ENCODE measurements at places on chromosomes 5 and 9. TPM values are rescaled to one million over a fixed set of nuclear protein-coding genes. Genes with fewer than 3 reads are reported as not detected.

- no peak for DNase-seq
These were observed 12.6 kb upstream of the IL12B start for GRCh38 chr5:159342840-159343239.

- DNase-seq: no peak
These were observed 1.4 kb downstream of the TUBB4B start for GRCh38 chr9:137242269-137243203.

DNA sequence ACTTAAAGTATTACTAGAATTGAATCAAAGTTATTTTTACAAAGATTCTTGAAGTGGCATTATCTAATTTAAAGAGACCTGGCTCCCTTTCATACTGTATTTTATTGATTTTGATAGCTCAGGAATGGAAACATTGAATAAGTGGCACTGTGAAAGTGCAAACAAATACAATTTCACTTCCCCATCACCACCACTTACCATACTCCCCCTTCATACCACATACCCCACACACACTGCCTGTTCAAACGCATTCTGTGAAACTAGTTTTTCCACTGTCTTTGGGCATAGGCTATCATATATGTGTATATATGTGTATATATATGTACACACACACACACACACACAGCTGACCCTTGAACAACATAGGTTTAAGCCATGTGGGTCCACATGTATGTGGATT, 62.1 kb upstream of the ATG10 start:
- no peak for DNase-seq

DNA sequence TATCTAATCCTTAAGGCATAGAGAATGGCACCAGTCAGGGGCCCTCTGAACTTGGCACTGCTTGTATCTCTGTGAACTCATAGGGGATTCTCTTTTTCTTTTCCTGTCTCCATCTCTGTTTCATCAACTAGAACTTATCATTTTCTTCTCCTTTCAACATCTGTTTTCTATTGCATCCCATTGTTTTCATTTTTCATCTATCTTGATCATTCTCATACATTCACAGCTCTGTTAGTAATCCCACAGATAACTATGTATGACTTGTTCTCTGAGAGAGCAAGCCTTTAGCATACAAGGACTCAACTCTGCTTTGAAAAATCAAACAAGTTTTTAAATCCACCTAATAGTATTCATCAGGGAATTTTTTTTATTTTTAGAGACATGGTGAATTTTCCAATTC, 264.3 kb downstream of the ARRDC3 start:
- no peak for DNase-seq

GRCh38 chr9:114392749-114393112, 4.9 kb upstream of the AKNA start:
- no peak for DNase-seq

GRCh38 chr5:1724822-1725602, 74.6 kb downstream of the MRPL36 start:
- DNase-seq: no peak

- DNase-seq: no peak
These were observed 163.3 kb upstream of the RAD23B start for GRCh38 chr9:107119735-107120134.

DNA sequence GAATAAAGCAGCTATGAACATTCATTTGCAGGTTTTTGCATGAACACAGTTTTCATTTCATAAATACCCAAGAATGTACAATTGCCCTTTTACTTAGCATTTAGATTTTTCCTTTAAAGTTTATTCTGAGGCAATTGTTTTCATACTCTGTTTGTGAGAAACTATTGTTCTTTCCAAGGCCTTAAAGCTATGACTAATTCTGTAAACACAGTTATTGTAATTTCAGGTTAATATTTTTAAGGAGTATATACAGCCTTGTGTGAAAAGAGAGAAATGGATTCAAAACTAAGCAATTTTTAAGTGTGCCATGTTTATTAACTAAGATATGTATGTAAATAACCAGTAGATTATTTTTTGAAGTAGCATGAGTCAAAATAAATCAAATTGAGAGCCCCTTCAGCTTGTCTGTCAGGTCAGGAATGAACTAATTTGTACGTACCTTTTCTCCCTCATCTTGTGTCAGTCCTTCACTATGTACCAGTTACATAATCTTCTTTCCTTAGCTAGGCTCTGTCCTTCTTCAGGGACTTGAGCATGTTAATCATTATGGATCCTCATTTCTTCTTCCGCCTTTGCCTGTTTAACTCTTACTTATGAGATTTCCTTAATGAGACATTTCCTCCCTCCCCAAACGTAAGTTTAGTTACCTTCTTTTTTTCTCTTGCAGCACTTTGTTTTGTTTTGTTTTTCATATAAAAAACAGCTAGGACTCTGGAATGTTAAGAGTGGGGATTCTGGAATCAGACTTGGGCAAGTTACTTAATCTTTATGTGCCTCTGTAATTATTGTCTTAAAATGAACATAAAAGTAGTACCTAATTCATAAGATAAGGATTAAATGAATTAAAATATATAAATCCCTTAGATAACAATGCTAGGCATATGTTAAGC, 63.6 kb downstream of the NIPBL start:
- DNase-seq: no peak

- DNase-seq: no peak
These were observed 514.8 kb downstream of the RAB3C start for GRCh38 chr5:59097712-59098111.

DNA sequence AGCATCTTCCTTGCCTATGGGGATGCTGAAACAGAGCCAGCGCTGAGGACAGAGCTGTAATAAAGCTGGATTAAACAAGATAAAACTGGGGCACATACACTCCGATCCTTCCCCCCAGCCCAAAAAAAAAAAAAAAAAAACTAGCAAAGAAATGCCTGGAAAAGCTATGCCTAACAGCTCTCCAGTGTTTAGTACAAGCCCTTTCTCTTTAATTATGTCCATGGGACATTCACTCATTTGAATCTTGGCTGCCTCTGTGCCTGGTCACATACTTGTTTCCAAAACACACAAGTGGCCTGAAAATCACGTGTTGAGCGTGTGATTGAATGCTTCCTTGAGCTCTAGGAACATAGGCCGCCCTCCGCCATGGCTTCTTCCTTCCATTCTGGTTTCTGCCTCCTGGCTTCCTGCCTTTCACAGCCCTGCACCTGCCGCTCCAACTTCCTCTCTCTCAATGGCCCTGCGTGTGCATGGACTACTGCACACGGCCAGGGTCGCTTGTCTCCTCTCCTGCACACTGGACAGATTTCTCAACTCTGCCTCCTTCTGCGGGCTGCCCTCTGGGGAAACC, 111.0 kb upstream of the RETREG1 start:
- DNase-seq: no peak

- no peak for DNase-seq
These were observed 8.2 kb downstream of the ACSL6 start for GRCh38 chr5:132003170-132003744.

- DNase-seq: no peak
These were observed 1787.9 kb upstream of the WWC1 start for GRCh38 chr5:166503506-166503905.

GRCh38 chr5:1392261-1392660, 47.4 kb upstream of the CLPTM1L start:
- no peak for DNase-seq

GRCh38 chr5:154005648-154006047, 33.1 kb downstream of the FAM114A2 start:
- DNase-seq: no peak

- no peak for DNase-seq
These were observed 1875.9 kb upstream of the CDH9 start for GRCh38 chr5:28914297-28914696.

- no peak for DNase-seq
These were observed 17.0 kb upstream of the MOCS2 start for GRCh38 chr5:53126521-53126920.

GRCh38 chr5:149935431-149935901, 9.1 kb downstream of the PDE6A start:
- no peak for DNase-seq

GRCh38 chr5:8750100-8750499, 795.8 kb downstream of the SEMA5A start:
- no peak for DNase-seq

DNA sequence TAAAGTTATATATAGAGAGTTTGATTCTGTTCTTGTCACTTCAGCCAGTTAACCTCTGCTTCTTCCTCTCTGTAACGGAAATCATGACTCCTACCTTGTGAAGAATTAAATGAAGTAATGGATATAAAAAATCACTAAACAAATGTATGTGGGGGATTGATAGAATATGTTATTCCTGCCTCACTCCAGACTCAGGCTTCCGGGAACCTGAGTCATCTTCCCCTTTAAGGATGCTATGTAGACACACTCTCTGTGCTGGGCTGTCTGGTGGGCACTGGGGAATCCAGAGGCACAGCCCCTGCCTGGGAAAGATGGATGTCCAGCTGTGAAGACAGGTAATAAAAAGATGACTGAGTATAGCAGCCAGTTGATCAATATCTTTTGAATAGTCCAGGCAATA, 77.4 kb downstream of the ZNF618 start:
- no peak for DNase-seq

- no peak for DNase-seq
These were observed 345.0 kb downstream of the NNT start for GRCh38 chr5:43947935-43948334.

DNA sequence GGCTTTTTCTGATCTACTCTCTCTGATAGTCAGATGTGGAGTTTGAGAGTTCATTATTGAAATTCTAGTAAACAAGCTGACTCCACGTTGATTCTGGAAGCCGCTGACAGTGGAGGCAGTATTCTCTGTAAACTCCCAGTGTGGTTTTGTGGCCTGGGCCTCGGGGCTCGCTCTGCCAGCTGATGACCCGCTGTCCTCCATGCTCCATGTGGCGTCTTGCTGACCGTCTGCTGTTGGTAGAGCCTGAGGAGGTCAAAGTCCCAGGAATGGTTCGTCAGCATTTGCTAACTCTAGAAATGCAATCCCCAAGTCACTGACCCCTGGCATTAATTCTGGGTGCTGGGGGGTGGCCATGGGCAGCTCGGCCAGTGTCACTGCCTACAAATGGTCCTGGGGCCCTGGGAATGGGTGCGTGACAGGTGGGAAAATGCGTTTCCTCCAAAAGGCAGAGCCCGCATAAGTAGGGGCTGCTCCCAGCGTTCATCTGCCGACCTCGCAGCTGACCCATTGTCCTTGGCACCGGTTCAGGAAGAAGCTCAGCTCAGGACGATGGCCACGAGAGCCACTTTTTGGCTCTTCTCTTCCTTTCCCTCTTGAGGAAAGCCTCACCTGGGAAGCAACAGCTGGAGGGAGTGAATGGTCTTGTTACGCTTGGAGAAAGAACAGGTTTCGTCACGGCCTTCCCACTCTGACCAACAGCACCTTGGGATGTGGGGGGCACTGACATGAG, 55.1 kb downstream of the MRPL36 start:
- DNase-seq: no peak

GRCh38 chr9:121259935-121260334, 8.0 kb upstream of the GSN start:
- no peak for DNase-seq

DNA sequence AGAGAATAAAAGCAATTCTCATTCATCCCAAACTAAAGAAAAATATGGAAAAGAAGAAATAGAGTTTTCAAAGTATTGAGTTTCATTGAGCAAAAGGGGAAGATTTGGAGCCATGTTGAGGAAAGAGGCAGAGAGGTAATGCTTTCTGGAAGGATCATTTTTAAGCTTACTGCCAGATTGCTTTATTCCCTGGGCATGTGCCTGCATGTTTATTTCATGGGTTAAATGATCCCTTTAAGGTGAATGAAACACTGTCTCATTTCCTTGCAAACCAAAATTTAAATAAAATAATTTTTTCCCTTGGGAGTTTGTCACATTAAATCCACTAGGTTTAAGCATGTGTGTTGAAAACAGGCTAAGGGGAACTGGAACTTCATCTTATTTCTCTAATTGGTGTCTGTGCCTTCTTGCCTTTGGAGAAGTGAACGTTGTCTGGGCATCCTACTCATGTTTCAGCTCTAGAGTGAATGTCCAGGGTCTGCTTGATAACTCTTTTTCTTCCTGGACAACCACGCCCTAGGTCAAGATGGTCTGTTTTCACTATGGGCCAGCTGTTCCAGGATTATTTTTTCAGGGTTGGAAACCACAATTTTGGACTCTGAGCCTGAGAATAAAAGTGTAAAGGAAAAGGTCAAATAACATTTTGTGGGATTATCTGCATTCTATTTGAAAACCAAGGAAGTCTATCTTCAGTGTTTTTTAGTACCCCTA, 114.1 kb upstream of the ELL2 start:
- DNase-seq: no peak

DNA sequence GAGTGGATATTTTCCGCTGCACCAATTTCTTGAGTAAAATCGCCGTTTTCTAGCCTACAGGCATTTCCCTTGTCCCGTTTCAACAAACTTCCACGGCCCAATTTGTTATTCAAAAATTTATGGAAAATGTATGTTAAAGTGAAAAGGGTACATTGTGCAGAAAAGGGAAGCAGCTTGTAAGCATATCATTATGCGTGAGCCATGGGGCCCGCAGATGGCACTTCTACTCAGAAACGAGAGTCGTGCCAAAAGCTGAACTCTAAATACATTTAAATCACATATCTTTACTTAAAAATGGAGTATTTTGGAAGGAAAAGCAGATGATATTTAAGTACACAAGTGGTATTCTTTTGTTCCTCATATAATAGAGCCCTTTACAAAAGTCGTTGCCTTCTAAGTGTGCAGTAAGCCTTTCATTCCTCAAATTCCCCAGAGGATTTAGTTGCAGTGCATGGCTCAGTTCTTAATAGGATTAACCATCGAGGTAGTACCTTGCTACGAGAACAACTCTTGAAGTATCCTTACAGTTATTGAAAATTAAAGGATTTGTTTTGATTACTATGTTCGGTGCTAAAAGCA, 1227.2 kb upstream of the WWC1 start:
- no peak for DNase-seq

DNA sequence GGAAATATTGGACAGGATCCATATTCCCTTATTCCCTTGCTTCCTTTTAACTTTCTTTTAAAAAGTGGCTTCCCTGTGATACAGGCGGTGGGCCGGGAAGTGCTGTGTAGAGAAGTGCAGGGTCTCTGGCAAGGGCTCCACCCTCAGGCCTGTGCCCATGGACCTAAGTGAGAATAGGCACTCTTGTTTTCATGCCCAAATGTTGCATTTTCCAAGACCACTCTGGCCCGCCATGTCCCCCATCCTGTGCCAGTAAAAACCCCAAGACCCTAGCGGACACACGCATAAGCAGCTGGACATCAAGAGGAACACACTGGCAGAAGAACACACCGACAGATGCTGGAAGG, 193.4 kb downstream of the FBXL7 start:
- no peak for DNase-seq

- DNase-seq: no peak
These were observed 21.7 kb downstream of the SLC9A3 start for GRCh38 chr5:502325-503079.

- DNase-seq: no peak
These were observed 373.5 kb downstream of the DTWD2 start for GRCh38 chr5:118614731-118615456.

GRCh38 chr9:130089141-130089540, 35.4 kb downstream of the GPR107 start:
- no peak for DNase-seq

- no peak for DNase-seq
These were observed 183.2 kb downstream of the GNAQ start for GRCh38 chr9:77848404-77848803.

SLC4A9 gene
- total RNA-seq: not detected

GPR21 gene
- 1.0 TPM for total RNA-seq

SLC9A3 gene
- 2.8 TPM for total RNA-seq

SLC46A2 gene
- not detected for total RNA-seq

BARHL1 gene
- total RNA-seq: not detected

TRUB2 gene
- total RNA-seq: 36.1 TPM

ZNF367 gene
- 19.6 TPM for total RNA-seq

IFNA13 gene
- total RNA-seq: not detected

SPATA31D4 gene
- total RNA-seq: not detected

ANKRD34B gene
- not detected for total RNA-seq

SHLD3 gene
- total RNA-seq: 4.2 TPM

PARP8 gene
- total RNA-seq: 22.2 TPM
